Activated naive CD4-positive, alpha-beta T cell treated with anti-CD3 and anti-CD28 coated beads for 36 hours (primary cell): ENCODE measurements at places on chromosomes 6 and 20.
A peak's percentile ranks its signal among the peaks of the same experiment; 100 is the strongest.

GRCh38 chr6:84065693-84066290, 32.2 kb downstream of the MRAP2 start:
- no peak for DNase-seq

DNA sequence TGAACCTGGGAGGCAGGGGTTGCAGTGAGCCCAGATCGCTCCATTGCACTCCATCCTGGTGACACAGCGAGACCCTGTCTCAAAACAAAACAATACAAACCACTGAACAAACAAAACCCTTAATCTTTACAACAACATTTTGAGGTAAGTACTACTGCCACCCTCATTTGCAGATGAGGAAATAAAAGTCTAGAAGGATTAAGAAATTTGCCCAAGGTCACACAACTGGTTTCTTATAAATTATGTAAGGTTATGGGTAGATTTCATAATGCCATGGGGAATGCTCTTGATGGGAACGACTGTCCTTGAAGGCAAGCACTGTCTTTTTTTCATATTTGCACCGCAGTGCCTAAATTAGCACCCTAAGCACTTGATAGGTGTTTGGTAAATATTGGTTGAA, 13.8 kb upstream of the B4GALT5 start:
- DNase-seq = no peak

DNA sequence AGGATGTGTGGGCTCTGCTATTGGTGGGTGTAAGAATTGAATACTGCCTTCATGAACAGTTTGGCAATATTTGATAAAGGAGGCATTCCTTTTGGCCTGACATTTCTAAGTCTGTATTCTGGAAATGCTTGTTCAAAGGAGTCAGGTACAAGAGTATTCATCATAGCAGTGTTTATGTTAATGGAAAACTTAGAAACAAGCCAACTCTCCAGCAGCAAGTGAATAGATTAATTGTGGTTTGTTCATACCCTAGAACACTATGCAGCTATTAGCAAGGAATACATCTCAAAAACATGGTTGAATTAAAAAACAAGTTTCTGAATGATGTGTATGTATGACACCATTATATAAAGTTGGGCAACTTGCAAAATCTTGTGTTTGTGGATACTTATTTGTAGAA, 195.8 kb downstream of the ZFAND3 start:
- DNase-seq = no peak

DNA sequence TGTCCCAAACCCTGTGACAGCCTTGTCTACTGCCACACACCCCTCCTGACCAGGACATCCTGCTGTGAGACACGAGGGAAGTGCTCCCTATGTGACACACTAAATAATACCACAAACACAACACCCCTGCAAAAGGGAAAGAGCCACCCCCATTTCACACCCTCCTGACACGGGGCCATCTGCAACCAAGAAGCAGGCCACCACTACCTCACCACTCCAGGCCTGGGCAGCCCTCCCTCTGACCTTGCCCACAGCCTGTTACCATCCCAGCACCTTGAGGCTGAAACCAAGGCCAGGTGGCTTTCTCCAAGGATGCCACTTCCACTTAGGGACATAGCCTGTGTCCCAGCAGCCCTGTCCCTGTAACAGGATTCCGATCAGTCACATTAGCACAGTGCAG, 68.2 kb downstream of the NINL start:
- DNase-seq = no peak

DNA sequence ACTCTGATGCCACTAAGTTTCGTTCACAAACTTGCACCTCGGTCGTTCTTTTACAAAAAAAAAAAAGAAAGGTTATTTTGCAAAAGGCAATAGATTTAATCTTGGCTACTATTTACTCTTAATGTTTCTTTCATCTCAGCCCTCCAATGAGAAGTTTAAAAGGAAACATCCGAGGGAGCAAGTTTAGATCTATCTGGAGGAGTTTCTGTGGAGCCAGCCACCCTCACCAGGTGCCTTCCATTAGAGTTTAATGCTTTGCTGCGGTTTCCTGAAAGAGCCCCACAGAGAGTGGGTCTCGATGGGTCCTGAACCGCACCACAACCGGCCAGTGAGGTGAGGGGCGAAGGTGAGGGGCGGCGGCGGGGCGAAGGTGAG, 632 bp downstream of the PRKN start:
- DNase-seq = peak; percentile 9

DNA sequence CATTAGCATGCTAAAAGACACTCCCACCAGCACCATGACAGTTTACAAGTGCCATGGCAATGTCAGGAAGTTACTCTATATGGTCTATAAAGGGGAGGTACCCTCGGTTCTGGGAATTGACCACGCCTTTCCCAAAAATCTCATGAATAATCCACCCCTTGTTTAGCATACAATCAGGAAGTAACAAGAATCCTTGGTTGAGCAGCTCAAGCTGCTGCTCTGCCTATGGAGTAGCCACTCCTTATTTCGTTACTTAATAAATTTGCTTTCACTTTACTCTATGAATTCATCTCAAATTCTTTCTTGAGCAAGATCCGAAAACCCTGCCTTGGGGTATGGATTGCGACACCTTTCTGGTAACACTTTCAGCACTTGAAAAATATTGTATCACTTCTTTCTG, 243.0 kb downstream of the BMP2 start:
- DNase-seq = no peak

DNA sequence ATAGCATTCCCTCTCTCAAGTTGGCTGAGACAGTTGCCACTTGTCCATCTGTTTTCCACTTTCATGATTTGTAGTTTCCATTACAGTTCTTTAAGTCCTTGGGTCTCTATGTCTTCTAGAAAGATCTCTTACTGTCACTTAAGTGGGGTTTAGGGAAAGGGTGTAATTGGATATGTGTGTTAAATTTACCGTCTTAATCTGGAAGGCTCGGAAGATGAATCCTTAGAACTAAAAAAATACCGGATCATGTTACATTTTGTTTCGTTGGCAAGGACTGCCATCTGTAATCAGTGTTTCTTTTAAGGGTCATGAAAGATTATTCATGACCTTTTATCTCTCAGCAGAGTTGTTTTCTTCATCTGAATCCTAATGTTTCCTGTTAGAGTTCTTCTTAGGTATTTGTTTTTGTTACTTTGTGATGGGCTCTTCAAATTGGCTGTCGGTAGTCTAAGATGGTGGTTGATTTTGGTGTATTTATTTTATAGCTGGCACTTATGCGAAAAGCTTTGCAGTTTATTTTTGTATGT, 21.8 kb upstream of the BTBD3 start:
- DNase-seq = no peak

GRCh38 chr6:90646940-90647339, 60.1 kb upstream of the MAP3K7 start:
- no peak for DNase-seq

DNA sequence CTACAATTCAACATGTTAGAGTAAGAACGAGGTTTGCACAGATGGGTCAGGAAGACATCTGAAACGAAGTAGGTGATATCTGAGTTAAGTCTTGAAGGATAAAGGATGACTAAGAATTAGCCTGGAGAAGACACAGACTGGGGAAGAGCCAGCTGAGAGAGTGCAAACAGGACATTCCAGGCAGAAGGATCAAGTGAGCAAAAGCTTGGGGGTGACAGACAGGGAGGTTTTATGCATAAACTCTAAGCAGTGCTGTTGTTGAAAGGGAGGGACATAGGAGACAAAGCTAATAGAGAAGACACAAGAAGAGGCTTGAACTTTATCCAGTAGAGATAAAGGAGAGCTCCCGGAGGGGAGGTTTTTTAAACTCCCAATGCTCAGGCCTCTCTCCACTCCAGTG, 15.0 kb upstream of the ETV7 start:
- no peak for DNase-seq

DNA sequence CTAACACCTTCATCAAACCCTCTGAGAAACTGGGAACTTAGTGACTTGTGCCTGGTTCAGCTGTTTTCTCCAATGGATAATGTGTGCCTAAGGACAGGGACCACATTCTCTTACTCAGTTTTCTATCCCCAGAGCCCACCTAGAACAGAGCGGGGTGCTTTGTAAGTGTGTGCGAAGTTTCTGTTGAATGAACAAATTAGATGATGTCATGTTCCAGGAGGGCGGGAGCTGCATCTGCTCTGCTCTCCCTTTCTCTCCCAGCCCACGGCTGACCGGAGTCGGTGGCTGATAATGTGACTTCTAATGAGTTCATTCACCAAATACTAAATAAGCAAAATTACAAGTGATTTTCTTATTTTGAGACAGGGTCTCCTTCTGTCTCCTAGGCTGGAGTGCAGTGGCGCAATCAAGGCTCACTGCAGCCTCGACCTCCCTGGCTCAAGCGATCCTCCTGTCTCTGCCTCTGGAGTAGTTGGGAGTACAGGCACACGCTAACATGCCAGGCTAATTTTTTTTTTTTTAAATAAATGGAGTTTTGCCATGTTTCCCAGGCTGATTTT, 60.7 kb upstream of the FNDC1 start:
- DNase-seq = no peak

GRCh38 chr6:112086744-112087135, 542 bp downstream of the TUBE1 start:
- peak; percentile 4 for DNase-seq

GRCh38 chr6:162301128-162301527, 426.4 kb downstream of the PRKN start:
- DNase-seq = no peak

DNA sequence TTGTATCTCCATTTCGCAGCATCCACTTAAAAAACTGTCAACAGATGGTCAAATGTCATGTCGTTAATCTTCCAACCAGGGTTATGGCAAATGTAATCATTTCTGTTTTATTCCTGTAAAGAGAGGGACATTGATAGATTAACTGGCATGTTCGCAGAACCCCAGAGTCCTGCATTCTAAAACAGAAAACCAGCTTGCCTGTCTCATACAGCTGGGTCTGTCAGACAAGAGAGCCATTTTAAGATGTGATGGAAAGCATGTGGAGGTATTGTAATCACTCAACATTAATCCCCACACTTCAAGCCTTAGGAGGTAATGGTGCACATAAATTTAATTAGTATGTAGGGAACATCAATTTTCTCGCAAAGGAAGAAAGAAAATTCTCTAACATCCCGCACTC, 4.4 kb downstream of the SMLR1 start:
- DNase-seq = no peak

DNA sequence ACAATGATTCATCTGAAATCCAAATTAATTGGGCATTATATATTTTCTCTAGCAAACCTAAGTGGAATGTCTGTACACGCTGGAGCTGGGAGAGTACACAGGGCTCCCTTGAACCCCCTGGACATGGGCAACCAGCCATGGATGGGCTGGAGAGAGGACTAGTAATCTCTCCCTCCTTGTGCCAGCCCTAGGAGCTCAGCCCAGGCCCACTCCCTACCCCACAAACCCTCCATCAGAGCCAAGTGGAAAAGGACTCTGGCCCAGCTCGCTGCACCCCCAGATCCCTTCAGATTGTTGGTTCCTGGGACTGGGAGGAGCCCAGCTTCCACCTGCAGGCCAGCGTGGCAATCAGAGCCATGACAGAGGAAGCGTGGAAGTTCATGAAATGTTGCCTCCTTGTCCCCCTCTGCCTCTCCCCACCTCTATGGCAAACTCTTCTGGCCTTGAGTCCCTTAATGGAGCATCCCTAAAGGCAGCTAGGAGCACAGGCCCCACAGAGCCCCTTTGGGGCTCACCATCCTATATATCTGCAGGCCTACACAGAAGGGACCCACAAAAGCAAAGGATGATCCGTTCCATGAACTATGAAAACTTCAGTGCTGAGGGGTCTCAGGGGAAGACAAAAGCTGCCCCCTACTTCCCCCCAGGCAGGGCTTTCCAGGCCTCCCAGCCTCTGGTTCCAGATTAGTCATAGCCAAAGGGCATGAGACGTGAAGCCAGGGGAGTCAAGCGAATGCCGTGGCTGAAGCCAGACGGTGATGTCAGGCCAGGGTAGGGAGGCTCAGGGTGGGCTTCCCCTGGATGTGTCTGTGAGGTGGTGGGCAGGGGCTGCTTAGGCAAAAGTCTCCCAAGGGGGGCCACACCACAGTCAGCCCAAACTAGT, 126.4 kb upstream of the MAFB start:
- no peak for DNase-seq

DNA sequence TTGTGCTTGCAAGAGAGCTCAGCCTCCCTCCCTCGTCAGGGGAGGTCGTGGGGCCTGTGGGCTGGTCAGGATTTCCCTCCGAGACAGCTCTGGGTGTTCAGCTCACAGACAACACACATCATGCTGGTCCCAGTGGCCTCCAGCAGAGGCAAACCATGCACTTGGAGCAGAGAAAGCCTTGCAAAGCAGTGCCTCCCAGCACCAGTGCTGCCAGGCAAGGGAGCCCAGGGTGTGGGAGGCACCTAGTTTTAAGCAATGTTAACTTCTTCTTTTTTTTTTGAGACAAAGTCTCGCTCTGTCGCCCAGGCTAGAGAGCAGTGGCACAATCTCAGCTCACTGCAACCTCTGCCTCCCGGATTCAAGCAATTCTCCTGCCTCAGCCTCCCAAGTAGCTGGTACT, 34.0 kb upstream of the INSM1 start:
- no peak for DNase-seq

DNA sequence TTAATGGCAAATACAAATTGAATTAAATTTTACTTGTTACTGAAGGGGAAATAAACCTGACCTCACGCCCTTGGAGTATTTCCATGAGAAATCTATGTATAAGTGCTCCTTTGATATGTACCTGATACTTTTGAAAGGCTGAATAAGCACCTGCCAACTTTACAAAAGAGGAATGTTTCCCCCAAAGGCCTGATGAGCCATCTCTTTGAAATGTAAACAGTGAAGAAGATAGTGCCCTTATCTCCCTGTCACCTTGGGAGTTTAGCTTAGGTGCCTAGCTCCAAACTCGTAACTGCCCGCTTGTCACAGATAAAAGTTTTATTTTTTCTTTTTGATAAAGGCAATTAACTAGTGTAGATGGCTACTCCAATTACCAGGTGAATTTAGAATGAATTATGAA, 1.1 kb upstream of the ZNF343 start:
- no peak for DNase-seq

DNA sequence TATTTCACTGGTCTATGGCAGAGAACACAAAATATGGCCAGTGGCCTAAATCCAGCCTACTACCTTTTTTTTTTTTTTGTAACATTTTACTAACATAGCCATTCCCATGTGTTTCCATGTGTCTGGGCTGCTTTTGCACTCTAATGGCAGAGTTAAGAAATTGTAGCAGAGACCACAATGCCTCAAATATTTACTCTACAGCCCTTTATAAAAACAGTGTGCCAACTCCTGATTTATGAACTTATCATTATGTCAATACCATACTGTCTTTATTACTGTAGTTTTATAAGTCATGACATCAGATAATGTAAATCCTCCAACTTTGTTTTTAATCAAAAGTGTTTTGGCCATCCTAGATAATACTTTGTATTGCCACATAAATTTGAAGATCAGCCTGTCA, 27.4 kb upstream of the CAP2 start:
- DNase-seq = no peak

GRCh38 chr6:45483501-45483900, 105.8 kb upstream of the SUPT3H start:
- DNase-seq = no peak

DNA sequence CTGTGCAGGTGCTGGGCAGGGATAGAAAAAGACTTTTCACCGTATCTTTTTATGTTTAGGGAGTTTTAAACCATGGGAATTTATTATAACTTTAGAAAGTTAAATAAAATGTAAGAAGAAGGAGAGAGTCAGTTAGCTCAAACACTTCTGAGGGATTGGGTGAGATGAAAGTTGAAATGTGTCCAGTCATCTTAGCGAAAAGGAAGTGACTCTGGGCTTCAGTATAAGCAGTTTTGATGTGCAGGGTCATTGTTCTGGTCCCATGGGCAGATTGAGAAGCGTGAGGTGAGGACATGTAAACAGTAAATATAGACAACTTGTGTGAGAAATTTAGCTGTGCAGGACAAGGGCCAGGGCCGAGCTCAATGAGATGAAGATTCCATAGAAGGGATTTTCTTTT, 66.9 kb downstream of the TOX2 start:
- no peak for DNase-seq
